ENCODE measurements at places on chromosomes 6 and 20.
A peak's percentile ranks its signal among the peaks of the same experiment; 100 is the strongest.

DNA sequence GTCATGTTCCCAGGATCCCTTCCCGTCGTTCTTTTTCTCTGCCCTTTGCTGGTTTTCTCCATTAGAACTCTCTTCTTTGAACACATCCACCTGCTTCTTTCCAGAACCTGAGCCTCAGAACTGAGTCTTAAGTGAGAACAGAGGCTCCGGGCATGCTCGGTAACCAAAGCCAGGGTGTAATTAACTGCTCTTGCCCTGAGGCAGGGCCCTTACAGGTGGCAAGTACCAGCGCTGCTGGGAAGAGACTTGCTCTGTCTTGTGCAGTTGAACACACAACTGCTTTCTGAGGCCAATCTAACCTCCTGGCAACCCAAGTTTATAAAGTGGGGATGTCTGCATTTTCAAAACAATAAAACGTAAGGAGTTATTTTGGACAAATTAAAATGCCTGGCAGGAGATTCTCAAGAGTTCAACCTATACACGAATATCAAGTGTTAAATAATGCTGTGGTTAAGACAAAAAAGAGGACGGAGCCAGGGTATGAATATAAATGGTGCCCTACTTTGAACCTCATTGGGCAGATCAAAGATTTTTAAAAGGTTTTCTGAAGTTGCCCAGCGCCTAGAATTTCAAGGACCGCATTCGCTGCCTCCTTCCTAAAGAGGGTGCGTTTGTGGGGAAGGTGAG lies 12.4 kb upstream of the DEK start:
- no peak for DNase-seq

GRCh38 chr20:761418-762381 lies 6.6 kb downstream of the SLC52A3 start:
- DNase-seq = no peak

DNA sequence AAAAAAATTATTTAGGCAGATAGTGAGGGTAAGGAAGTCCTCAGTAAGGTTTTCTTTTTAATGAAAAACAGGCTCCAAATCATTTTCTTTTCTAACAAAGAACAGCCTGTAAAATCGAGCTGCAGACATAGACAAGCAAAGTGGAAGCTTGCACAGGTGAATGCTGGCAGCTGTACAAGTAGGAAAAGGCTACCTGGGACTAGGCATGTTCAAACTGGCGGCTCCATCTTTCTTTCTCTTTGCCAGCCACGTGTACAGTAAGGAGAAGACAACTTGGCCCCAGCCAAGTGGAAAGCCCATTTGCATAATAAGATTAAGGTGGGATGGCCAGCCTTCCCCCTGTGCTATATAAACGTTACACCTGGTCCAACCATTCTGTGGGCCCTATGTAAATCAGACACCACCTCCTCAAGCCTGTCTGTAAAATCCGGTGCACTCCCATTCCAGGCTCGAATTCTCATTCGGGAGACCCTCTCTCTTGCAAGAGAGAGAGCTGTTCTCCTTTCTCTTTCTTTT lies 27.0 kb upstream of the SLC2A12 start:
- DNase-seq = no peak

DNA sequence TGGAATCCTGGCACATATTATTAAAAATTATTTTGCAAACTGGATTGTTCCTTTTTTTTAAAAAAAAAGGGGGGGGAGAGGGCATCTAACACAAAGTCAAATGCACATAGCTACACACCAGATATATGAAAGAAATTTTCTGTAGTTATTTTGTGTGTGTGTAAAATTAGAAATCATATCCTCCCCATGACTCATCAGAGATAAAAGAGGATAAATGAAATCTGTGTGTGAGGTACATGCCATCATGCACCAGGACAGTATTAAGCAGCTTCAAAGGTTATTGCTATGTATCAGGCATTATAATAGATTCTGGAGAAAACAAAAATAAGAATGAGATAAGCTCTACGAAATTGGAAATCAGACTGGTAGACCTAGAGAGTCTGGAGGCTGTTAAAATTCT lies 5.2 kb downstream of the BTBD9 start:
- no peak for DNase-seq

GRCh38 chr6:35357677-35358076 lies 15.3 kb downstream of the PPARD start:
- DNase-seq = no peak

- DNase-seq = no peak
Observed at GRCh38 chr20:63962426-63963347, 6.5 kb upstream of the UCKL1 start.

- DNase-seq = no peak
Observed at GRCh38 chr6:31152781-31153180, 4.8 kb downstream of the CCHCR1 start.

DNA sequence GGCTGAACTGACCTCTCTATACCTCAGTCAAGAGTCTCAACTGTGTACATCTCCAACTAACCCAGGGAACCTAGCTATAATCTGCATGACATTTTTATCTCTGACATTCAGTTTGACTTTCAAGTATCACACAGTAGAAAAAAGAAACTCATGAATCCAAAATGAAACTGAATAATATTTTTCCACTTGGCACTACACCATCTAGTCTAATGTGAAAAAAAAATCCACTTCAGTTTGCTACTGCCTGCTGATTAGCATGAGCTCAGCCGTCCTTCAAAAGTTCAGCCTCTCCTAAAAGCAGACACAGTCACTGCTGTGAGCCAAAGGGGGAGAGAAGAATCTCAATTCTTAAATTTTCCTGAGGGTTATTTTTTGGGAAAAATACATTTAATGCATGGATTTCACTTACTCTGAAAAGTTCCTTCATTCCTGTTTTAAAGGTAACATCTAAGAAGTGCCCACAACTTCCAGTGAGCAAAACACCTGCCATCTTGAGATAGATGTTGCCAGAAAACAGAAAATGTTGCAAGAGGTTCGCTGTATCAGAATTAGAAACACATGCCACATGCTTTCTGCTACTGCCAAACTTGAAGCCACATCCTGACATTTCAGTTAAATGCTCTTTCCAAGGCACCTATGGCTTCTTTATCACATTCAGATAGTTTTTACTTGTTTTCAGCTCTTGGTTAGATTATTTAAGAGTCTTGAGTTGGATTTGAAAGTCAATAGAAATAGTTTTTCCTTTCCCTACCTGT lies 95.4 kb downstream of the MKKS start:
- DNase-seq = peak; percentile 12

DNA sequence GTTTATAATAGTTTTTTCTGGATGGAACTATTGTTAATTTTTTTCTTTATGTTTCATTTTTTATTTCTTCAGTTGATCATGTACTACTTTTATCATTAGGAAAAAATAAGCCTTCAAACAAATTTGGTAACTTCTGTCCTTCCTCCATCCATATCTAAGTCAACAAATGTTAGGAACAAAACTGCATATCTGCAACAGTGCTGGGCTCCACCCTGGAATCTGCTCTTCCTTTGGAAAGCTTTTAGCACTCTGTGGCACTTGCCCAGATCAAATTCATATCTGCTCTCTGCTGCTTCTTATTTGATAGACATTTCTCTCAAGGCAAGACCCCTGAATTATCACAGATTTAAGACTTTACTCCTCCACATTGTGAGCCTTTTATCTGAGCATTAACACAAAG lies 24.3 kb upstream of the GPR63 start:
- DNase-seq = no peak

DNA sequence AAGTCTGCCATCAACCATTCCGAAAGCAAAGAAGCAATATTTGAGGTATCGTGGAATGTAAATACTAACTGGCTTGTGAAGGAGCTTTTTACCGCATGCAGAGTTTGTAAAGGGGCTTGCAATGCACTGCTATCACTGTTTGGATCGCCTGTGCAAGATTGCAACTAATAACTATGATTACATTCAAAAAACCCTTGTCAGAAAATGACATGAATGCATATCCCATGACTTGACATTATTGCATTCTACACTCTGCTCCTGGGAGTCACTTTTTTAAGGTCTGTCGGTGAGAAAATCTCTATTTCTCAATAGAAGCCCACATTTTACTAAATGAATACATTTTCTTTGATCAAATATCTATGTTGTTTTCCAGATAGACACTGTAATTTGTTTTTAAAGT lies 335.4 kb upstream of the SPTLC3 start:
- peak; percentile 1 for DNase-seq

GRCh38 chr6:161400671-161401070 lies 126.8 kb upstream of the AGPAT4 start:
- DNase-seq = no peak

GRCh38 chr20:53550280-53551187 lies 43.1 kb downstream of the ZNF217 start:
- no peak for DNase-seq

GRCh38 chr20:30281584-30282197 lies 975.8 kb upstream of the DEFB115 start:
- DNase-seq = no peak

- no peak for DNase-seq
Observed at GRCh38 chr6:19059102-19059501, 672.0 kb downstream of the RNF144B start.

DNA sequence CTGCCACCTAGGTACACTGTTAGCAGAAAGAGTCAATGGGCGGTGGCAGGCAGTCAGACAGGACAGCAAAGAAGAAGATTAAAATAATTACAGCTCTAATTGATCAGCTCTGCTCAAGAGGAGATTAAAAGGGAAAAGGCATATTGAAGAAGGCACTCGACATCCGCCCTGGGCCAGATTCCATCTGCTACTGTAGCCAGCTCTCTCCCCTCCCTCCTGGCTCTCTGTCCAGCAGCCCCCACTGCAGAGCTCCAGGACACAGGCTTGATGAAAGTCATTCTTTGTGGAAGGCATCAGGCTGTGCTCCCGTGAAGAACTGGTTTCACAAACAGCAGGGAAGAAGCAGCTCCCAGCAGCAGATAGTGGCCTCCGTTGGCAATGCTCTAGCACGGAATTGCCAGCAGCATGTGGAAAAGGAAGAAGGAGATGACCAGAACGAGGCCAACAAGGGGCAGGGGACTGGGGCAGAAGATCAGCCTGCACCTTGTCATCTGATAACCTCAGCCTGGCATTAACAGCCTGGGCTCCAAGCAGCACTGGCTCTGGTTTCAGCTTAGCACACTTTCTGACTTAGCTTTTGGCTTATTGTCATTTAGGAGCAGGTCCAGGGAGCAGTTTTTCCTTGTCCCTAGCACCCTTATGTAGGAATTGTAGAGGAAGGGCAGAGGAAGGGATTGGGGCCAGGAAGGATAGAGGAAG lies 465.9 kb downstream of the KIF16B start:
- no peak for DNase-seq

- DNase-seq = no peak
Observed at GRCh38 chr20:5880326-5880725, 70.0 kb downstream of the TRMT6 start.

All from AG08395 (cell line).